ENCODE measurements at places on chromosomes 2 and 18.
A peak's percentile ranks its signal among the peaks of the same experiment; 100 is the strongest.

GRCh38 chr18:10736984-10737383 lies 211.2 kb downstream of the NAPG start:
- no peak for DNase-seq

GRCh38 chr18:78244779-78245178 lies 734.8 kb upstream of the SALL3 start:
- DNase-seq = no peak

GRCh38 chr2:200631287-200631686 lies 45.5 kb downstream of the AOX1 start:
- DNase-seq = no peak

DNA sequence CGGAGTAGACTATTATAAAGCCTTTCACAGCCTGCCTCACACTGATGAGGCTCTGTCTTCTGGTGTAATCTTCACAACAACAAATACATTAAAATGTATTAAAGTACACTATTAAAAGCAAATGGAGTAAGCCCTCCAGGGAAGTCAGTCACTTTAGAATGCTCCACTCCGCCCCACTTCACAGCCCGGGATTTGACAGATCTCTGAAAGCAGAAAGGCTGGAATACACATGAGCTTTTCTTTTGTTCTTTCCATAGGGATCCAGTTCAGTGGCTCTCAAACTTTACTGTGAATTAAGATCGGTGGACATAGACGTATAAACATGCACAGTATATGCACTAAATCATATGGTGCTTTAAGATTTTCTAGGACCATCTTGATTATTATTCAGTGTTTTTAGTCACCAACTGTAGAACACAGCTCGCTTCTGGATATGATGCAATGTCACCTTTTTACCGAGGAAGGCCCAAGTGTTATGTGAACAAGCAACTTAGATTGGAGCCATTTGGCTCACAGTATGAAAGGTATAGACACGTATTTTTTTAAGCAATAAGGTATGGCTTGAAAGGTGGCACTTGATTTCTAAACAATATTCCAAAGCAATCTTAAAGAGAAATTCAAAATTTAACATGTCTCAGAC lies 151.1 kb downstream of the PRKCE start:
- DNase-seq = no peak

GRCh38 chr2:69563021-69563420 lies 80.5 kb downstream of the AAK1 start:
- DNase-seq = no peak

DNA sequence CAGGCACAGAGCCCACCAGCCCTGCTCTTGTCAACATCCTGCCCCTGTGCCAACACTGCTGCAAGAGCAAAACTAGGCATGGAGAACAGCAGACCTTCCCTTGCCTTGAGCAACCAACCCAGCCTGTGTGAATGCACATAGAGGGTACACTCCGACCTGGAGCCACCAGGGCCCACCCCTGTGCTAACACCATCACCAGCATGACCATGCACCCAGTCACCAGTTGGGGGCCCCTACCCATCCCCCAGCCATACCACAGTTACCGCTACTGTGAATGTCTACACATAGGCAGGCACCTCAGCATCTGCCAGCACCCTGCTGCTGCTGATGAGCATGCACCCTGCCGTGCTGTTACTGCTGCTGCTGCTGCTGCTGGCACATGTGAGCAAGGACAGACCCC lies 301.9 kb upstream of the ST6GAL2 start:
- no peak for DNase-seq

DNA sequence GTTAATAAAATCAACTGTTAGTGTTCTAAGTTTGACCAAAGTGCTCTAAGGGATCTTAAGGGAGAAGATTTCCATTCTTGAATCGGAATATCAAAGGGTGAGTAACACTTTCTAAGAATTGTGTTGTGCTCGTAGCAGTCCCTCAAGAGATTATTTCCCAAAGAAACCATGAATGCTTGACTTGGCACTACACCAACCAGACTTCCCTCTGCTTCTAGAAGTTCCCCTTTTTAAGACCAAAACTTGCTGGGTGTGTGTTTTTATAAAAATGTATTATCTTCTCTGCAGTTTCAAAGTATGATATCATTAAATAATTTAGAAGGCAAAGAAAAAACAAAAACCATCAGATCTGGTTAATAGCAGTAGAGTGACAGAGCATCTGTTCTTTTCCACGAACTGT lies 522.0 kb upstream of the FAM98A start:
- DNase-seq = no peak

DNA sequence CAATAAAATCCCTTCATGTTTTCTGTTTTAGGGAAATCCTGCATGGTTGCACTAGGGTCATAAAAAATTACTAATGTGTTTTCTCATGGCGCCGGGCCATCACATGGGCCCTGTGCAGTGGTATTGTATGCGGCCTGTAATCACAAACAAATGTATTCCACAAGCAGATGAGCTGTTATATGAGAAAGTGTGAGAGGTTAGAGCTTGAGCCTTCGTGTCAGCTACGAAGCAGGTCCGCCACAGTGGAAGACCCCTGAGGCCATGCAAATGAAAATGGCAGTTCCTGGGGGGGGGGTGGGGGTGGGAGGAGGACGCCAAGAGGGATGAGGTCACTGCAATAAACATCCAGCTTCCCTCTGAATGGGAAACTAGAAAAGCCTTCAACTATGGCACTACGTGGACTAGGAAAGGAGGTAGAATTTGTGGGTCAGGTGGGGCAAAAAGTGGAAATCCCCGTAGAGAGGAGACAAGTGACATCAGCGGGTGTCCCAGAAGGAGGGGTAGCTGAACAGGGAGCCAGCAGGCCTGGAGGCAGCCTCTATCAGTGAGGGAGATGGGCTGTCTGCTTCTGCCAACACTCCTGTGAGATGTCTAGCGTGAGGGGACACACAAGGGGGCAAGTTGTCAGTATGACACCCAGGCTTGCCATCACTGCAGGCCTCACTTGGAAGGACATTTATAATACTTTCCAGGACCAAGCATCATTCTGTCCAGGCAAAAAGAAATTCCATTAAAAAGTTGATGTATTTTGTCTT lies 130.3 kb upstream of the CTAGE1 start:
- no peak for DNase-seq

- no peak for DNase-seq
These were observed 11.6 kb downstream of the GLI2 start for GRCh38 chr2:120747281-120747680.

DNA sequence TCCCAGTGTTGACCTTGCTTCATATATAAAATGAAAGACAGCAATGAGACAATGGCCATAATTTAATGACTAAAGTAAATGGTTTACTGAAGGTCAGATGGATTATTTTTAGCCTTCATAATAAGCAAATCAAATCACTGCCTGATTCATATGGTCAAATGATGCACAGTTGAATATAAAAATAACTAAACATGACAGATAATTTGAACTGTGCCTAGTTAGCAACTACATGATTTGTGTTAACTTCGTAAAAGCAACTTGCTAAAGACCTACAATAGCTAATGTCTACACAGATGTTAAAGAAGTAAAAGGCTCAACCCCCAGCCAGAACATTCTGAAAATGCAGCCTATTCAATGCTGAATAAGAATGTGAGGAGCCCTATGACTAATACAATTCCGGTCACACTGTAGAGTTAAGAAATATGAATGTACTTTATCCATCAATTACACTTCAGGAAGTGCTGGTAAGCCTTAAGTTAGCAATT lies 590.8 kb upstream of the CDH2 start:
- DNase-seq = peak; percentile 71

DNA sequence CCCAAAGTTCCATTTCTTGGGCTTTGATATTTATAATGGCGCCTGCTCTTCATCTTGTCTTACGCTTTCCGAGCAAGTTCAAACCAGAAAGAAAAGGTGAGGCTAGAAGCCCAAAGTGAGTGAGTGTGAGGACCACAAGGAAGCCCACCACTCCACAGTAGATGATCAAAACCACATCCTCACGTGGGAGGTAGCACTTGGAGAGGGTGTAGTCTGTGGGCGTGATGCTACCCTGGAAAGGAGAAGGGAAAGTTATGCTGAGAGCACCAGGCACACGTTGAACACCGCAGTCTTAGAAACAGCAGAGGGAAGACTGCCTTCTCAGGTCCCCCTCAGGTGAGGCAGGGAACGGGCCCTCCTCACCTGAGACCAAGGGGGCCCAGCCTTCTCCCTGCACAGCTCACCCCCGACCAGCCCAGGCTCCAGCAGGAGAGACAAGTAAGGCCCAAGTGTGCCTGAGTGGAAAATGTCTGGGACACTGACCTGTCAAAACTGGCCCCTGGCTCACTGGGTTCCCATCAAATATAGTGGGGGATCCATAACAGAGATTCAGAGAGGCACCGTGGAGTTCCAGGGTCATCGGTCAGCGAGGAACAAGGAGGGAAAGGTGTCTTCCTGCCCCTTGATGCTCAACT lies 23.6 kb downstream of the MPPE1 start:
- DNase-seq = no peak

DNA sequence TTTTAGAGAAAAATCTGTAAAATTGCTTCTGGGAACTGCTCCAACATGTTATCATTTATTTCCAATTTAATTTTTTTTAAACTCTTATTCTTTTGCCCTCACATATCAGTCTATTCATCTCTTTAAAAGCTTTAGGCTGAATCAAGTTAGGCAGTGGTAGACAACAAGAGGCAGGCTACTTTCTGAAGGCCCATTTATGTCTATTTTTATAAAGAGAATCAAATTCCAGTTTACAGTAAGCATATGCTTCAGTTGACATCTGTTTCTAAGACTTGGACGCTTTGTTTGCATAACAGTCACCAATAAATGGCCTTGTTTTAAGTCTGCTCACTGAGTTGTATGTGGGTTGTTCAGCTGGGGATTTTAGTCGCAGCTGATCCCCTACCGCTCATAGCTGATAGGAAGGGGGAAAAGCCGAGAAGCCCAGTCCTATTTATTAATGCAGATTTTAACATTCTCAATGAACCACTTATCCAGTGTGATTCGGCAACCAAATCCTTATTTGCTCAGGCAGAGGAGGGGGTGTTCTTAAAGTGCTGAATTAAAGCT lies 260.4 kb upstream of the SIX3 start:
- no peak for DNase-seq

- DNase-seq = no peak
These were observed 254.8 kb downstream of the TTC32 start for GRCh38 chr2:19646987-19647386.

GRCh38 chr2:177675350-177675821 lies 282.8 kb downstream of the AGPS start:
- DNase-seq = no peak

DNA sequence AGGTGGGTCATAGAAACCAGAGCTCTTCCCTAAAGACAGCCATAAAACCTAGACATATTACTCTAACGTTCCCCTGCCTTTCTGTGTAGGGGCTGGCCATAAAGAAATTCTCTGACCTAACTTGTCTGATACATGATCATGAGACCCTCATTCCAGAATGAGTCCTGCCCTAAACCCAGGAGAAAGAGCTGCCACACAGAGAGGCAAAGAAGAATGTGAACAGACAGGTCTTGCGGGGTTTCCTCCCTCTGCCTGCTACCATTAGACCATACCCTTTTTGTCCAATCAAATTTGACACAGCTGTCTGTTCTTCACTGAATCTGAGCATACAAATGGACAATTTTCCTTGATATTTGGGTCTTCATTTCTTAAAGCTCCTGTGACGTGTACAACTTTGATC lies 198.8 kb upstream of the LHCGR start:
- no peak for DNase-seq

DNA sequence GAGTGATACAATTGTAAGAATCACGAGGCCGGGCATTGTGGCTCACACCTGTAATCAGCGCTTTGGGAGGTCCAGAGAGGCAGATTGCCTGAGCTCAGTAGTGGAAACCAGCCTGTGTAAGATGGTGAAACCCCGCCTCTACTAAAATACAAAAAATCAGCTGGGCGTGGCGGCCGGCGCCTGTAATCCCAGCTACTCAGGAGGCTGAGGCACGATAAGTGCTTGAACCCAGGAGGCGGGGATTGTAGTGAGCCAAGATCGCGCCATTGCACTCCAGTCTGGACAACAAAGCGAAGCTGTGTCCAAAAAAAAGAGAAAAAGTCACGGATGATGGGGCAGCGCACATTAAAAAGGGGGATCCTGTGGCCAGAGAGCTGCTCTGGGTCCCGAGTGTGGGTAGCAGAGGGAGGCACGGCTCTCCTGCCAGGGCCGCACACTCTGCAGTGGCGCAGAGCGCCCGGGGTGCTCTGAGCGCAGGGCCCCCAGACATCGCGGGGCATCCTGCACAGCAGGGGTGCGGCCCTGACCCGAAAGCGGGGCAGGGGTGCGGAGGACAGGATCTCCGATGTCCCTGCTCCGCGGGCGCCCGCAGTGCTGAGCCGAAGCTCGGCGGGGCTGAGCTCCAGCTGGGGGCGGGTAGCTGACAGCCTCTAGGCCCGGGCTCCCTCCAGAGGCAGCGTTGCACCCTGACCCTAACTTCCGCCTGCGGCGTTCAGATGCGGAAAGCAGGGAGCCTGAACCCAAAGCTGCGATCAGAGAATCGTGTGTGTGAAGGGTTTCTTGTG lies 30.4 kb upstream of the RAB6D start:
- DNase-seq = no peak

DNA sequence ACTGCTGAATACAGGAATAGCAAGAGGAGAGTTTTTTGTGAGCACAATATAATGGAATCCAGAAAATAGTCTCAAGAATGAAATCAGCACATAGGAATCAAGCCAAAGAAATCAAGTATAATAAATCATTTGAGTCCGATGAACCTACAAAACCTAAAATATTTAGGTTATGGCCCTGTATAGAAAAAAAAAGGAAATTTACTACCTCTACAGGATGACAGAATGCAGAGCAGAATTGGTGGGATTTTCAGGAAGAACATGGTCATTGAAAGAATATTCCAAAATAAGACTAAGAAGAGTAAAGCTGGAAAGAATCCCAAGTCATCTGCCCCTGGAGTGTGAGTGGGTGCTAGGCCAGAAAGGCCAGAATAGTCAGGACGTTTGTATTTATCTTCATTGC lies 1041.2 kb upstream of the CDH2 start:
- no peak for DNase-seq

DNA sequence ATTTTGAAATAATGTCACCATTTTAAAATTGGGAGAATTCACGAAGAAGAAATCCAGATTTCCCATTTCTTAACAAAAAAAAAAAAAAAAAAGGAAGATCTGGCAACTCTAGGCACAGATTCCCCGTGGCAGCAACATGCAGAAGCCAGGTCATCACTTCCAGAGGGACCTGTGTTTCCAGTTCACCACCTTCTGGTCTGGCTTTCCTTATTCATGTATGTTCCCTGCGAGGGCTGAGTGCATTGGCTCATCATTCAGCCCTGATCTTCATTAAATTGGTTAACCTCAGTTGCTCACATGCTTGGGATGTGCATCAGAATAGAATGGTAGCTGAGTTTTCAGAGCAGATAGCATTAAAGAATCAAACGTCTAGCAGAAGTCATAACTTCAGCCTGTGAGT lies 25.0 kb upstream of the MAP3K20 start:
- no peak for DNase-seq
